ENCODE measurements at places on chromosomes 6 and 20. TPM values are rescaled to one million over a fixed set of nuclear protein-coding genes. Genes with fewer than 3 reads are reported as not detected.

DNA sequence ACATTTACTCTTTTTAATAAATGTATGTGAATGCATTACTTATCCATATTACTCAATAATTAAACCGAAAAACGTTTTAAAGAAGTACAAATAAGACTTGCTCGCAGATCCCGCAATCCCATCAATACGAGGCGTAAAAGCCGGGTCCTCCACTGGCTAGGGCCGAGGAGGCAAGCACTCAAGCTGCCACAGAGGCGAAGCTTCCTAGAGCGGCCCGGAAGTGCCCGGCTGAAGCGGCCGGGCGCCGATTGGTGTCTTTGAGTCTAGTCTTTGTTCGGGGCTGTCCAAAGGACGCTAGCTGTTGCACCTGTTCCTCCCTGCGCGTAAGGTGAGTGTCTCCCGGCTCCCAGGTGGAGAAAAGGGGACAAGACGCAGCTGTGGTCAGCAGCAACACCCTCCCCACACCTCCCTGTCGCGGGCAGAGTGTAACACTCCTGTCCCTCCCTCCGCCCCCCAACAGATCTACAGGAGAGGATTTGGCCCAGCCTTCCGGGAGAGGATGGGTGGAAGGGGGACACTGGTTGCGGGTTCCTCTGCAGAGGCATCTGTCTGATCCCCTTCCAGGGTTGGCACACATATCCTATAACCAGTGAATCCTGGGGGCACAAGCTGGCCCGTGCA is at the start of gene ZSCAN16:
Gene ZSCAN16, plus strand, starts transcription at position 260 of the 621 bp plus-strand sequence. CDS start 835 bp downstream, outside the sequence.
- DNase-seq: peak; percentile 95

DNA sequence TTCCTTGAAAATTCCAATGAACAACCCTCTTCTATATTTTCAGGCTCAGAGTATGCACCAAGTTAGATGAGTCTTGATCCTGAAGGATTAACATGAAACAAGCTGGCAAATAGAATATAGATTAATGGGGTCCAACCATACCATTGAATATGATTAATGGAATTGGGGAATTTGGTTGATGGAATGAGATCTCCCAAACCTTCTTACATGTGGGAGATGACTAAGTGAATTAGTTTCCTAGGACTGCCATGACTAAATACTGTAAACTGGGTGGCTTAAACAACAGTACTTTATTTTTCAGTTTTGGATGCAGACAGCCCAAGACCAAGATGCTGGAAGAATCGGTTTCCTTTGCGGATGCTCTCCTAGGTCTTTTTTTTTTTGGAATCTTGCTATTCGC is 347.0 kb downstream of the QKI start:
- DNase-seq: no peak

The TSPO2 gene
- not detected for total RNA-seq

- DNase-seq: no peak
Observed at GRCh38 chr6:31587791-31588777, 2.0 kb downstream of the LST1 start.

DNA sequence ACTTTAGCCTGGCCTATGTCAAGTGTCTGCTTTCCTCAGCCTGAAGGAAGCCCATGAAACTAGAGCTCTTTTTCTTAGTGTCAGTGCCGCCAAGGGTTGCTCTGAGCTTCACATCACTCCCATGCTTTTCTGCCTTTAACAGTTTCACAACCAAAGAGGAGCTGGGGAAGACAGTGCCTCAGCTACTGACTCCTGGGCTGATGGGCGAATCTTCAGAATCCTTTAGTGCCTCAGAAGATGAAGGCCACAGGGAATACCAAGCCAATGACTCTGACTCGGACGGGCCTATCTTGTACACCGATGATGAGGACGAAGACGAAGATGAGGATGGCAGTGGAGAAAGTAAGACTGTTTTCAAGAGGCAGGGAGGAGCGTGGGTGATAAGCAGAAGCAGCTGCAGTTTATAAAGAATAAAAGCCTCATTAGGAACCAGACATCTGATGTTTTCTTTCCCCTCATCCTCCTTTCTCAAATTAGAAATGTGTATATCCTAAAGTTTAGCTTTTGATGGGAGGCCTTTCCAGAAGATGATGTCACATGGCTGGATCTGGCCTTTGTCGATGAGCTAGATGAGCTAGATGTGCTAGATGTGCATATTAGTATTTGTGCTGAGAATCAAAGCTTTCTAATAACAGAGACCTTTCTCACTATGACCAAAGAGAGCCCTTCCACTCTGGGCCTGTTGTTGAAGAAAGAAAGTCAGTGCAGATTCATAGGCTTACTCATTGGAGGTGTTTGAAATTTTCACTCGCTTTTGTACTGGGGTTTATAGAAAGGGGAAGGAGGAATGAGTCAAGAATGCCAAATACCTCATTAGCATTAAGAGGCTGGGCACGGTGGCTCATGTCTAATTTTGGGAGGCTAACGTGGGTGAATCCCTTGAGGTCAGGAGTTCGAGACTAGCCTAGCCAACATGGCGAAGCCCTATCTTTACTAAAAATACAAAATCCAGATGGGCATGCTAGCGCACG is 70.7 kb upstream of the LTV1 start:
- DNase-seq: no peak

The C6orf15 gene
- not detected for total RNA-seq

GRCh38 chr6:159201336-159201735 is 32.1 kb downstream of the FNDC1 start:
- DNase-seq: no peak

DNA sequence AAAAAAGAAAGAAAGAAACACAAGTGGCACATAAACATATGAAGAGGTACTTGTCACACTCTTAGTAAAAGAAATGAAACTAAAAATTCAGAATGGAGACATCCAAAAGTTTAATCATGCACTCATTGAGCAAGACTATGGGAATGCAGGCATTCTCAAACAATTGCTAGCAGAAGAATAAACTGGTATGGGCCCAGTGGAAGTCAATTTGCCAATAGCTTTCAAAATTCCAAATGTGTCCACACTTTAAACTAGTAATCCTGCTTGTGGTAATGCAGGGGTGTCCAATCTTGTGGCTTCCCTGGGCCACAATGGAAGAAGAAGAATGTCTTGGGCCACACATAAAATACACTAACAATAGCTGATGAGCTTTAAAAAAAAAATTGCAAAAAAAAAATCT is 97.4 kb downstream of the EPB41L2 start:
- no peak for DNase-seq
